NCI-H526 (cell line): ENCODE measurements at places on chromosomes 5 and 9.
A peak's percentile ranks its signal among the peaks of the same experiment; 100 is the strongest.

- DNase-seq: no peak
Observed at GRCh38 chr5:116469631-116470030, 105.0 kb downstream of the SEMA6A start.

DNA sequence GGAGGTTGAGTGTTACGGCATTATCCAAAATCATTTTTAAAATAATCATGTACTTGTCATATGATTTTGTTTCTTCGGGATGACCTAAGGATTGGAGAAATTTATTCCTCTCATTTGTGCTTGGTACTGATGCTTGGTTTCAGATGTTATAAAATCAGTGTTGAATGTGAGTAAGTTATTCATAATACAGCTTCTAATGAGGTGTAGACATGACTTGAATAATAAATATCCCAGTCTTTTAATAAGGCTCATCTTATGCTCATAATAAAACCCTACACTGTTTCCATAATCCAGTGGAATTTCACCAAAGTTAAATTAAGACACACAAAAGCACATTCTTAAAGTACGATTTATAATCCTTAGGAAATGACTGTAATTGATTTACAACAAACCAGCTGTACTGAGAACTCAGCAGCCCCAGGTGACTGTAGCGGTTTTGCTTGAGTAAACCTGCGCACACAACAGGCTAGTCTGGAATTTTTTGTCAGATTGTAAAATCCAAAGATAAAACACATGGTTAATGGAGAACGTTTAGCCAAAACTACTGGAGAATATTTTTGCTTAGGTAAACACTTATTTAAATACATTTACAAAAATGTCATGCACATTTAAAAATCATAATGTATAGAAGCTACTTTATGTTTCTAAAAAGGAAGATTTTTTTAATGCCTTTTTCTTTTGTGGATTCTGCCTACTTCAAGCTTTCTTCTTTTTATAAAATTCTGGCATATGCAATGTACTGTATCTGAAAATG is 609.8 kb upstream of the GRAMD2B start:
- peak; percentile 7 for DNase-seq

- DNase-seq: peak; percentile 8
Observed at GRCh38 chr9:95009459-95009858, 283.0 kb downstream of the AOPEP start.

- no peak for DNase-seq
Observed at GRCh38 chr5:109905906-109906305, 216.2 kb downstream of the MAN2A1 start.

DNA sequence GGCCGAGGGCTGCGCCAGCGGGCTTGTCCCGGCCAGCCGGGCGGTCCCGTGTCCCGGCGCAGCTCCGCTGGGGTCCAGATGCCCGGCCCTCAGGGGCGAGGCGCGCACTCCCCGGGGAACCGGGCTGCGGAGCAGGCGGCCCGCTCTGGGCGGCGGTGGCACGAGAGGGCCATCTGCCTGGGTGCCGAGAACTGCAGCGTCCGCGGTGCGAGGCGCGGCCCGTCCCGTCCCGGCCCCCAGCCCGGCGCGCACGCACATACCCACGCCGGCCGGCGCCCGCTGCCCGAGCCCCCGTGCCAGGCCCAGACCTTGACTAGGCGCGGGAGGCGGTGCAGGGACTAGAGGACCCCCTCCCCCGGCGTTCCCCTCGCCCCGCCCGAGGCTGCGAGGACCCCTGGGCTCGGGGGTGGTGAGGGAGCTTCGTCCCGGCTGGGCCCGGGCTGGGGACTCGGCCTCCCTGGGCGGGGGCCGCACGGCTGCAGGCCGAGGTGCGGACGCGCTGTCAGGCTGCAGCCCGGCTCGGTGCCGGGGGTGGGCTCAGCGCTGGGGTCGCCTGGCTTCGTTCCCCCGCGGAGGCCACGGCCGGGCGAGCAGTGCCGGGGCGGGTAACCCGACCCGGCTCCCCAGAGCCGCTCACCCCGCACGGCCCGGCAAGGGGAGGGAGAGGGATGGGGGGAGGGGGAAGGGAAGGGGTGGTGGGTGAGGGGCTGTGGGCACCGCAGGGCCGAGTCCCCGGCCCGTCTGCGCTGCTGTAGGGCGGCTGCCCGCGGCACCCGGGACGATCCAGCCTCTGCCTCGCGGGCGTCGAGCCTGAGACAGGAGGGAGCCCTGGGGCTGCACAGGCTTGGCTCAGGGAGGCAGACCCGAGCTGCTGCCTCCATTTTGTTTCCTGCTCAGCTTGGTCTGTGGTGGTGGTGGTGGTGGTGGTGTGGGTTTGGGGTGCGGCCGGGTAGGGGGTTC is 1.2 kb upstream of the NSD1 start:
- DNase-seq: no peak

- DNase-seq: no peak
Observed at GRCh38 chr9:13430368-13431221, 151.1 kb upstream of the MPDZ start.

- no peak for DNase-seq
Observed at GRCh38 chr9:76607730-76608436, 148.9 kb downstream of the GCNT1 start.

DNA sequence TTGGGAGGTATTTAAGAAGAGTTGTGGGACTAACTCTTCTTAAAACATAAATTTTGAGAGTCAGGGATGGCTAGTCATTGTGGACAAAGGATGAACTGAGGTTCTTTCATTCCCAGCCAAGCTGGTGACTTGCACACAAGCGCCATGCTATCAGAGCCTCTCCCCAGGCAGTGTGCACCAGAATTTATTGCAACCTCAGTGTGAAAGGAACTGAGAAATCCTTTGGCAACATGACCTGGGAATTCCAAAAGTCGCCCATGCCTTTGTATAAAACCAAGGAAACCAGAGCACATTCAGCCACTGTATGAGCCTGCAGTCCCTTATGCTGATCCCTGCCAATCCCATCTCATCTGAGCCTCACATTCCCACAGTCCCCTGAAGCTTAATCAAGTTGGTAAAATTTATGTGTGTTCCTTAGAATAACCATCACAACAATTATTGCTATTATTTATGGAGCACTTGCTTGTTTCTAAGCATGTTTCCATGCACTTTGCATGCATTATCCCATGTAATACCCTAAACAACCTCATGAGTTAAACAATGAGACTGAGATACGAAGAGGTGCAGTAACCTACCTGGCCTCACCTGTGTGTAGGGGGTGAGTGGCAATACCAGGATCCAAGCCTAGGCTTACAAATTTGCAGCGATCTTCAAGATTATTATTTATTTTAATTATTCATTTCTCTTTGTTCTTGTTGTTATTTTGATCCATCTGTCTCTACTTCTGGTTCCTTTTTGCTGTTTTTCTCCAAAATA is 116.4 kb downstream of the NTRK2 start:
- DNase-seq: no peak

GRCh38 chr5:151063142-151063989 is 17.5 kb downstream of the TNIP1 start:
- DNase-seq: no peak

GRCh38 chr5:157611571-157612476 is 36.2 kb upstream of the ADAM19 start:
- DNase-seq: peak; percentile 31

DNA sequence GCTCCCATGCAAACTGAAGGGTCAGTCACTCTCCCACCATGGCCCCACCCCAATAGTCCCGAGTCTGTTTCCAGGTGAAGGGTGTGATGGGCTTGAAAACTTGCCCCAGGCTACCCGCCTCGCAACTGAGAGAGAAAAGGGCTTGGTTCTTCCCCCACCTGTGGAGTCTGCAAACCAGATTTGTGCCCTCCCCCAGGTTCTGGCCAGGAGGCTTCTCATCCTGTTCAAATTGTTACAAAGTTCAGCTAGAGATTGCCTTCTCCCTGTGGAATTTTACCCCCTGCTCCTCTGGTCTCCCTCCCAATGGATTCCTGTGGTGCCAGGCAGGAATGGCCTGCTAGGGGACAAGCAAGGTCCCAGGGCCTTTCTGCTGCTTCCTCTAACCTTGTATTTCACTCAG is 93.1 kb upstream of the ACO1 start:
- no peak for DNase-seq

DNA sequence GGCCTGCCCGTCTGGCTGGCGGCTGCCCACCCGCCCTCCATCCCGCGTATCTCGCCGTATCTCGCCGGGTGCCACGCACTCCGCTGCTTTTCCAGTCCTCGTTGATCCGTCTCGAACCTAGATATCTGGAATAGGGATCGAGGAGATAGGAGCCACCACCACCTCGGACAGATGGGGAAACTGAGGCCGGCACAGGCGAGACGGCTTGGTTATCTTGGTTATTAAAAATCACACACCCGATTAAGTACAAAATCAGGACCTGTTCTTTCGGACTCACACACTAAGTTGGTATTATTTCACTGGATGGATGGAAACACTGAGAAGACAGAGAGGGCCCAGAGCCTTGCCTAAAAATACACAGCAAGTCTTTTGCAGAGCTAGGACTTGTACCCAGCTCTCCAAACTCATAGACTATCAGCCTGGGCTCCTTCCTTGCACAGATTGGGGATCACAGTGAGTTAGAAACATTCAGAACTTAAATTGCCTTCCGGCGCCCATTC is 678 bp downstream of the SLC26A2 start:
- peak; percentile 53 for DNase-seq

- DNase-seq: no peak
Observed at GRCh38 chr5:12488161-12488560, 583.9 kb upstream of the CTNND2 start.

DNA sequence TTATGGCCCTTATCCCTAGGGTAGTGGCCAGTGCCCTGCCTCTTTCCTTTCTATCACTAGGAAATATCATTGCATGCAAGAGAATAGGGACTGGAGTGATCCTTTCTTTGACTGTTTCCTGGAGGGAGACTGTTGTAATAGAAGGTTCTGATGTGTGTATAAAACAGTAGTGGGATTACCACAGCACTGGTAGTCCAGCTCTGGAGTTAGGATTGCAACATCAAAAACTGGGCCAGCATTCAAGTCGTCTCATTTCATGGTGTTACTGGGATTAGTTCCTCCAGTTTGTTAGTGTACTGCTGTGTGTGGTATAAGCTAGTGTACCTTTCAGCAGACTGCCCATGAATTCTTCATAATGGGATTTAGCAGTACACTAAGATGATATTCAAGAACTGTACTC is 45.8 kb downstream of the KIAA1958 start:
- no peak for DNase-seq

DNA sequence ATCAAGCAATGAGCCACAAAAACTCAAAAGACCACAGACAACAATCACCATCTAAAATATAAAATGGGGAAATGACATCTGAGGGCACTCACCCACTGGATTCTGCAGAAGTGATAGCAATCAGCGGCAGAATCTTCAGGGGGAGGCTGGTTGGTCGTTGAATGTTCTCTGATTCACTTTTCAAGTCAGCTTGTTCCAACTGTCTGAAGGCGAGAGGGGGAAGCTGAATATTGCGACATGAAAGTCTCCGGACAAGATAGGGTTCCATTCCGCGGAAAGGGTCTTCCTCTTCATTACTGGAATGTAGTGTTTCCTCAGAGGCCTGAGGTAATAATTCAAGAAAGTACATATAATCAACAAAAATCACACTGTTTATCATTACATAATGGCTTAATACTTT is 94.9 kb upstream of the PDE4D start:
- DNase-seq: no peak

- no peak for DNase-seq
Observed at GRCh38 chr5:54491326-54491725, 26.2 kb upstream of the SNX18 start.

- DNase-seq: no peak
Observed at GRCh38 chr5:88058625-88059024, 210.0 kb downstream of the TMEM161B start.

GRCh38 chr9:127732444-127732843 is 2.6 kb downstream of the TOR2A start:
- DNase-seq: no peak
